NCI-H748 treated with DMSO at 0.1 percent for 48 hours (cell line): ENCODE measurements at places on chromosomes 3 and 15.
A peak's percentile ranks its signal among the peaks of the same experiment; 100 is the strongest.

- DNase-seq = no peak
These were observed 13.9 kb downstream of the PRR23E start for GRCh38 chr3:127206611-127207516.

- DNase-seq = no peak
These were observed 298.3 kb downstream of the ZBTB20 start for GRCh38 chr3:114848643-114849350.

DNA sequence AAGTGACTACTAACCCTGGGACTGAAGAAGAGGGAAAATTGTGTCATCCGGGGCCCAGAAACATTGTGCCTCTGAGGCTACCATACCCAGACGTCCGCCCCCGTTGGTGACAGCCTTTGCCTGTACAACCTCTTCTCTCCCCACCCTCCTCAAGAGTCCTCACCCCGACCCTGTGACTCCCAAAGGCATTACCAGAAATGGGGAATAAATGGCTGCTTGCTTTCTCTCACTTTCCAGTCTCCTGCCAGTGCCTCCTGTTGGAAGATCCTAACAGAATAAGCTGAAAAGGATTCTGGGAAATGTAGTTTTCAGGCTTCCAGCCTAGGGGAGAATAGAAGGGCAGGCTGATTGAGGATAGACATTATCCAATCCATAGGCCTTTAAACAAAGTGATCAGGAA, 30.8 kb upstream of the SLC25A36 start:
- no peak for DNase-seq

GRCh38 chr3:189457631-189458412, 173.4 kb upstream of the TP63 start:
- DNase-seq = no peak

- no peak for DNase-seq
These were observed 62.1 kb downstream of the CCR1 start for GRCh38 chr3:46146021-46146420.

DNA sequence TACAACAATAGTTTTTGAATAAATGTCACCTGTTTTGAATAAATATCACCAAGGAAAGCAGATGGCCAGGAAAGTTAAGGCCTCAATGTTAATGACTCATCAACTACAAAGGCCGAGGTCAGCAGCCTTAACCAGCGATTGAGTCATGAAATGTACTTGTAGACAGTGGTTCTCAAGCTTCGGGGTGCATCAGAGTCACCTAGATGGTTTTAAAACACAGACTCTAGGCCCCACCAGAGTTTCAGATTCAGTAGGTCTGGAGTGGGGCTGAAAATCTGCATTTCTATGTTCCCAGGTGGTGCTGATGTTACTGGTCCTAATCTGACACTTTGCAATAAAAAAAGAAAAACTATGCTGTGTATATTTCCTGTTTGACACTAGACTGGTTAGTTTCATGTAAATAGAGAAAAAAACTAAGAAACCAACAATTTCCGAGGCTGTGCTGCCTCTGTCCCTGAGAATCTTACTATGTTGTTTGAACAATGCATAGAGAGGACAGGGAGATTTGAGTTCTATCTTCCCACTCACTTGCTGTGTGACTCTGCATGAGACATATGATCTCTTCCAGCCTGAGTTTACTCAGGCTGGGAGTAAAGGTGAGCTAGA, 9.8 kb downstream of the RAB27A start:
- no peak for DNase-seq

DNA sequence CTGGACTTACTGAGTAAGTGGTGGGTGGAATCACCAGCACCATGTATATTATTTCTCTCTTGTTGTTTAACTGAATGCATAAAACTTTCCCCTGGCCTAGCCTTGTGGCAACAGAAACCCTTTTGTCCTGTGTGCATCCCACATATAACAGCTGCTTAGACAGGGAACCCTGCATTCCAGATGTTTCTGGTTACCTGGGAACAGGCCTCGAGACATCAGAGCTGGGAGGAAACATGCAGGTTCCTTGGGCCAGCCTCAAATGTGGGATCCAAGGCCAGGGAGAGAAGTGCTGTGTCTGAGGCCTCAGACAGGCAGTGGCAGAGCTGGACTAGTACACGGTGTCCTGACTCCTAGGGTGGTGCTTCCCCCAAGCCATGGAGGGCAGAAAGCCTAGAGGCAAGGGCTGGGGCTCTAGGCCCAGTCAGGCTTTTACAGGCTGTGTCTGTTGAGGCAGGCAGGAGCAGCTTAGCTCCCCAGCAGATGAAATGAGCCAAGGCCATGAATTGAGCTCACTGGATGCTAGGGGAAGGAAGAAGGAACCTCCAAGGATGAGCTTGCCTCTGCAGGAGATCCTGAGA, 57.7 kb downstream of the ITGA11 start:
- no peak for DNase-seq

GRCh38 chr3:102106416-102107097, 257.2 kb downstream of the NFKBIZ start:
- no peak for DNase-seq

GRCh38 chr3:155491696-155492095, 198.2 kb upstream of the STRIT1 start:
- DNase-seq = no peak

DNA sequence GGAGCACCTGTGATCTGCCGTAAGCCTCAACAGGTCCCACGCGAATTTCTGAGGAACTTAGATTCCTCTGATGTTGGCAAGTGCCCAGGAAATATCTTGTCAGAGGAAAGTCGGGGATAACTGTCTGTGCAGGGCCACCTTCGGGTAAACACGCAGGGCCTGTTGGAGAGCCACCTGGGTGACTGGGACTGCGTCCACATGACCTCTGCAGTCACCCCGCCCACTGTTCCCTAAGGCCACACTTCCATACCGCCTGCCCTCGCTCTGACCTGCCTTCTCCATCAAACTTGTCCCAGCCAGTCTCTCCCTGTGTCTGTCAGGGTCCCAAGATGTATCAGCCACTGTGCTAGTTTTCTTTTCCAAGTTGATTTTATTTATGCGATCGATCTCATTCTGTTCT, 28.7 kb downstream of the BFSP2 start:
- no peak for DNase-seq

- no peak for DNase-seq
These were observed 164.8 kb upstream of the ATP11B start for GRCh38 chr3:182628531-182628930.

DNA sequence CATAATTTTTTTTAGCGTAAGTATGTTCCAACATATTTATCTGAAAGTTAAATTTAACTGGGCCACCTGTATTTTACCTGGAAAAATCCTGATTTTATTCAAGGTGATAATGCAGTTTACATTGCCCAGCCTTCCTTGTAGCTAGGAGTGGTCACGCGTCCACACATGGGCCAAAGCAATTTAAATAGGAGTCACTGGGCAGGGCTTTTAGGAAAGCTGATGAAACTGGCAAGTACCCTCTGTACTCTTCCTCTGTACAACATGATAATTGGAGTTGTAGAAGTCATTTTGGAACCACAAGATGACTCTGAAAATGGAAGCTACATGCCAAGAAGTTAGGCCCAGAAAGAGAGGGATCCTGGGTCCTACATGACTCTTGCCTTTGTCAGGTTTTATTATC, 9.5 kb downstream of the BTD start:
- DNase-seq = no peak

GRCh38 chr3:146250449-146251382, at the start of gene PLSCR4:
PLSCR4 (minus strand) TSS chr3:146251105; CDS start chr3:146222071, 29,034 bp downstream.
- DNase-seq = no peak

- DNase-seq = no peak
These were observed 22.0 kb downstream of the SPATA12 start for GRCh38 chr3:57082481-57082880.

GRCh38 chr3:107275511-107275910, 101.7 kb upstream of the CCDC54 start:
- no peak for DNase-seq

DNA sequence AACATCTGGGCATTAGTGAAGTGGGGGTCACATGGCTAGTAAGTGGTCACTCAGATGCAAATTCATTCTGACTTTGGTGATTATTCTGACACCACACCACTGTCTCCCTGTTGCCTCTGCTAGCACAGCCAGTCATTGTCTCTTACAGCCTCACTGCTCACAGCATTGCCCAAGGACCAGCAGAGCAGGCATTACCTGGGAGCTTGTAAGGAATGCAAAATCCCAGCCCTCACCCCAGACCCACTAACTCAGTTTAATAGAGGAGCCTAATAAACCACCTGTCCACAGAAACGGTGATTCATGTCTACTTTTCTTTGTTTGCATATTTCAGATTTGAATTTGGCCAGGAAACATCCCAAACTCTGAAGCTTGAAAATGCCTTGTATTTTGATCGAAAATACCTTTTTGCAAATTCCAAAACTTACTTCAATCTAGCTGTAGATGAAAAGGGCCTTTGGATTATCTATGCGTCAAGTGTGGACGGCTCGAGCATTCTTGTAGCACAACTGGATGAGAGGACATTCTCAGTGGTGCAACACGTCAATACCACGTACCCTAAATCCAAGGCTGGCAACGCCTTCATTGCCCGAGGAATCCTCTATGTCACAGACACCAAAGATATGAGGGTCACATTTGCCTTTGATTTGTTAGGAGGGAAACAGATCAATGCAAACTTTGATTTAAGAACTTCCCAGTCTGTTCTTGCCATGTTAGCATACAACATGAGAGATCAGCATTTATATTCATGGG, 62.7 kb downstream of the GLDN start:
- no peak for DNase-seq

GRCh38 chr15:31255732-31256377, 70.8 kb upstream of the KLF13 start:
- no peak for DNase-seq

DNA sequence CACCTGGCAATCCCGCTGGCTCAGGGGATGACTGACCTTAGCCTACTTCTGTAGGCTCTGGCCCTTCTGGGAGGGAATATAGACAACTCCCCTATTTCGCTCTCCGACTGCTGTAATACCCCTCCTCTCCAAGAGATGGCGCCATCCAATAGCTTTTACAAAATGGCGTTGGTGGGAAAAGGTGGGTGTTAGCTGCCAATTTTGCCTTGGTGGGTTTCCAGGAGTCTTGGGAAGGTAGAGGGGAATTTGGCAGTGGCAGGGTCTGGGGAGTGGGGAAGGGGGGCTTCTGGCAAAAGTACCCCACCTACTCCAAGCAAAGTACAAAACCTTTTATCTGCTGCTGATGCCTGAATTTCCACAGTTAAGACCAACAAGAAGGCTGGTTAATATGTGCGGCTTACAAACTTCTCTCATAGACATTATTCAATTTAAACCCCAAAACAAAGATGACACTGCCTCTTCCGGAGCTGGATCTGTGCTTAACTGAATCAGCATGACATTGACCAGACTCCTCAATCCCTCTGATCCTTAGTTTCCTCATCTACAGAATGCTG, 62.1 kb downstream of the RASGRF1 start:
- DNase-seq = peak; percentile 2

GRCh38 chr3:187684444-187684843, 14.2 kb upstream of the SST start:
- DNase-seq = no peak

DNA sequence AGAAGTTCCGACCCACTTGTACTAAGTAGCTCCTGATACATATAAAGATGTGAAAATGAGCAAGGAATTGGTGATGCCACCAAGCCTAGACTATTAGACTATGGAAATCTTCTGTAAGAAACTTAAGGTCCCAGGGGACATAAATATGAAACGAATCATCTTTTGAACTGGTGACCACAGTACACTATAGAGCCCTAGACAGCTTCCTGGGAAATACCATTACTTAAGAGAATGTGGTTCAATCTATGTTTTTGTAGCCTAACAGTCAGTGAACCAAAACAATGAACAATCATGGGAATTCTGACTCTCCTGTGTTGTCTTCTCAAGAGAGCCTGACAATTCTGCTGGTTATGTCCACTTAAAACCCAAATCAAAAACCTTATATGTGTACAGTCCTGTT, 191.6 kb downstream of the GREM1 start:
- no peak for DNase-seq

- no peak for DNase-seq
These were observed 5.7 kb downstream of the TNFAIP8L3 start for GRCh38 chr15:51089041-51089440.

- no peak for DNase-seq
These were observed 121.0 kb downstream of the GABRB3 start for GRCh38 chr15:26651909-26652308.

GRCh38 chr3:126147147-126147931, 33.0 kb downstream of the ALDH1L1 start:
- DNase-seq = no peak
